Fibroblast of pulmonary artery (primary cell): ENCODE measurements at places on chromosomes 4 and X.

GRCh38 chr4:76704133-76704881 lies 193.6 kb downstream of the SOWAHB start:
- DNase-seq, result peak; percentile 71

DNA sequence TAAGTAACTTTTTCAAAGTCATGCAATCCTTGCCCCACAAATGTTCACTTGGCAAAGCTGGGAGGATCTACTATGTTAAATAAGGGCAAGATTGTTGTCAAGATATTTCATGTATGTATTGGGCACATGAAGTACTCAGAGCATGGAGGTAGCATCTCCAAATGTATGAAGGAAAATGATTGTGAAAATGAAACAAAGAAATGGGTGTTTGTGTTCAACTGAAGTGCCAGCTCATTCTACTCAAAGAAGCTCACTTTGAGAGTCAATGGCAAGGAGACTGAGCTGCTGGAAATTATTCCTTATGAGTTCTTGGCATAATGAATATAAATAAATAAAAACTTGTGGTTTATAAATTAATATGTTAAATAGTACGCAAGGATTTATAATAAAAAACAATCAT lies 124.5 kb upstream of the ARSJ start:
- no peak for DNase-seq

DNA sequence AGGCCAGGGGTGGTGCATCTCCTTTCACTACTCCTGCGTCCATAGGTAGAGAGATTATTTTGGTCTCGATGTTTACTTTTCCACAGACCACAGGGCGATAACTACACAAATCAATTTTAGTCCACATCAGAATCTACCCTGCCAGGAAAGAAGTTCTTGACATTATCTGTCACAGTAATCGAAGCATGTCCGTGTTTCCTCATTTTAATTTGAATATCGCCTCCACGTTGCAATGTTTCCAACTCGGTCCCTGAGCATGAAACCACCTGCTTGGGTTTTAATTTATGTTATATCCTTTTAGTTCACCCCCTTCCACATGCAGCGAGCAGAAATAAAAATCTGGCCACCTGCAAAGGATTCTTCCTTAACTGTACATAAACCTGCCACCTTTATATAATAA lies 100.1 kb upstream of the ATXN3L start:
- DNase-seq, result no peak

GRCh38 chrX:44344687-44345086 lies 1.2 kb upstream of the EFHC2 start:
- no peak for DNase-seq

GRCh38 chr4:105709081-105709450 lies 482 bp downstream of the GSTCD start:
- DNase-seq, result no peak

DNA sequence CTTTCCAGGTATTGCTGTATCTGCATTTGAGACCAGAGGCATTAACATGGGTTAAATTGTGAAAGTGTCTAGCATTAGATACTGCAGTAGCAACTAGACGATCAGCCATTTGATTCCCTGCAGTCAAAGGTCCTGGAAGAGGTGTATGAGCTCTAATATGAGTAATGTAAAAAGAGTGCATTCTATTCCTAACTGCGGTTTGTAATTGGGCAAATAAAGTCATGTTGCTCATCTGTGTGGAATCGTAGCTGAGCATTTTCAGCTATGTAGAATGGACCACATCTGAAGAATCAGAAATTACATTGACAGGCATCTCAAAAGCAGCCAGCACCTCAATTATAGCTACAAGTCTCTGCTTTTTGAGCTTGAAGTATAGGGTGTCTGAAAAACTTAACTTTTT lies 157.6 kb downstream of the ZNF518B start:
- DNase-seq, result no peak

GRCh38 chrX:7132335-7133049 lies 15.0 kb upstream of the STS start:
- peak; percentile 72 for DNase-seq

GRCh38 chrX:94057385-94057784 lies 383.4 kb downstream of the FAM133A start:
- DNase-seq, result no peak

DNA sequence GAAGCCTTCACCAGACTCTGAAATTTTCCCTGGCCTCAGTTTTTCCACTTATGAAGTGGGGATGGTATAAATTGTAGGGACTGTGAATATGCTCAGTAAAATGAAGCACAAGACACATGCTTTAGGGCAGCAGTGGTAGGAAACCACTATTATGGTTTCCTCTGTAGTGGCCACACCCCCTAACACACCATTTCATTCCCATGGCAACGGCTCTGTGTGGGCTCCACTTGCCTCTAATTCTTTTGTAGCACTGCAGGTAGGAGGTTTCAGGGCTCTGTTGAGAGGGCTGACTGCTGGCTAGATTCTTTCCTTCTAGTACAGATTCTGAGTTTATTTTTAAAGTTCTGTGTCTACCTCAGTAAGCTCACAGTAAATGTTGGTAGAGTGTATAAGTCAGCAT lies 3.5 kb upstream of the VMA21 start:
- no peak for DNase-seq

GRCh38 chr4:104138116-104138515 lies 356.6 kb downstream of the CXXC4 start:
- no peak for DNase-seq

GRCh38 chr4:101418055-101418454 lies 70.7 kb upstream of the PPP3CA start:
- DNase-seq, result no peak

- DNase-seq, result peak; percentile 93
These were observed 56.3 kb upstream of the SPRY1 start for GRCh38 chr4:123340381-123340701.

- DNase-seq, result no peak
These were observed 390.8 kb upstream of the BOD1L1 start for GRCh38 chr4:14018191-14018853.

GRCh38 chrX:96372313-96373046 lies 312.2 kb upstream of the DIAPH2 start:
- DNase-seq, result peak; percentile 79

- DNase-seq, result peak; percentile 49
These were observed 33.0 kb downstream of the PLAC1 start for GRCh38 chrX:134625315-134625718.

DNA sequence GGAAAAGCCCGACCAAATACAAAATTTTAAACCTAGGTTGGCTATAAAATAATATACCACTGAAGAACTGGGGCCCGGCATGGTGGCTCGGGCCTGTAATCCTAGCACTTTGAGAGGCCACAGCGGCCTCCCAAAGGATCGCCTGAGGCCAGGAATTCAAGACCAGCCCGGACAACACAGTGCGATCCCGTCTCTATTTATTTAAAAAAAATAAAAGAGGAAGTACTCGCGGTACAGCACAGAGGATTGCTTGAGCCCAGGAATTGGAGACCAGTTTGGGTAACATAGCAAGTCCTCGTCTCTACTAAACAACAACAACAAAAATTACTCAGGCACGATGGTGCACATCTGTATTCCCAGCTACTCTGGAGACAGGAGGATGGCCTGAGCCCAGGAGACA lies 44.8 kb upstream of the CDKN2AIP start:
- no peak for DNase-seq

DNA sequence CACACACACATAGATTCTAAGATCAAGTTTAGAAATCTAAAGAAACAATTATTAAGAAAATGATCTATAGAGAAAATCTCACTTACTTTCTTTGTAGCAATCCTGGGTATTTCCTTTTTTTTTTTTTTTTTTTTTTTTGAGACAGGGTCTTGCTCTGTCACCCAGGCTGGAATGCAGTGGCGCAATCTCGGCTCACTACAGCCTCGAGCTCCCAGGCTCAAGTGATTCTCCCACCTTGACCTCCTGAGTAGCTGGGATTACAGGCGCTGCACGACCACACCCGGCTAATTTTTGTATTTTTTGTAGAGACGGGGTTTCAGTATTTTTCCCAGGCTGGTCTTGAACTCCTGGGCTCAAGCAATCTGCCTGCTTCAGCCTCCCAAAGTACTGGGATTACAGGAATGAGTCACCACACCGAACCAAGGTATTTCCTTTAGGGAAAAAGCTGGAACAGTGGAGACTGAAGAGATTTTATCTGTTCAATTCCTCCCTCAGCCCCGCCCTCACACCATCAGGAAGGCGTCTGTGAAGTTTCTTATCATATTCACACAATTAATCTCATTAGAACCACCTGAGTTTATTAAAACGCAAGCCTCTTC lies at the start of gene TRIML2:
TRIML2 (minus strand) TSS at position 447 of the 599 bp plus-strand sequence. CDS start 4,235 bp downstream, outside the sequence.
- DNase-seq, result no peak

DNA sequence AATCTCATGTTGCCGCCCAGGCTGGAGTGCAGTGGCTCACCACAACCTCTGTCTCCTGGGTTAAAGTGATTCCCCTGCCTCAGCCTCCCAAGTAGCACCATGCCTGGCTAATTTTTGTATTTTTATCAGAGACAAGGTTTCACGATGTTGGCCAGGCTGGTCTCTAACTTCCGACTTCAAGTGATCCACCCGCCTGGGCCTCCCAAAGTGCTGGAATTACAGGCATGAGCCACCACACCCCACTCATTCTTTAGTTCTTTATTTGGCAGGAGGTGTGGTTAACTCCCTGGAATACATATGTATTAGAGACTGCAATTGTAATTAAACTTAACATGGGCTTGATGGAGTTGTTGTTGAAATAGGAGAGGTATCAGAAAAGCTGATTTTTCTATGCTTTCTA lies 1396.9 kb upstream of the IGFBP7 start:
- DNase-seq, result no peak

DNA sequence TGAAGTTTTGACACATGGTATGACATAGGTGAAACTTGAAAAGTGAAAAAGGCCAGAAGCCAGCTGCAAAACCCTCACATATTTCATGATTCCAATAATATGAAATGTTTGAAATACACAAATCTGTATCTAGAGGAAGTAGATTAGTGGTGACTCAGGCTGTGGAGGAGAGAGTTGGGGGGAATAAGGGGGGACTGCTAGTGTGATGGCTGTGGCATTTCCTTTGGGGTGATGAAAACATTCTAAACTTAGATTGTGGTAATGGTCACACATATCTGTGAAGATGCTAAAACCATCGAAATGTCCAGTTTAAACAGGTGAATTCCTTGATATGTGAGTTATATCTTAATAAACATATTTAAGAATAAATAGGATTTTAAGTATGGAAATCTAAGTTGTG lies 343.5 kb upstream of the SFRP2 start:
- peak; percentile 2 for DNase-seq
